ENCODE measurements at places on chromosomes 2 and 18. TPM values are rescaled to one million over a fixed set of nuclear protein-coding genes. Genes with fewer than 3 reads are reported as not detected.

Gene ASPRV1
- 4.3 TPM for total RNA-seq

Gene FABP1
- not detected for total RNA-seq

Gene ZNF521
- 99.6 TPM for total RNA-seq

Gene LRP1B
- 9.5 TPM for total RNA-seq

Gene SERPINB4
- total RNA-seq: not detected

Gene GCKR
- not detected for total RNA-seq

Gene CNTNAP5
- 16.3 TPM for total RNA-seq

Gene ALPG
- total RNA-seq: not detected

Gene ADAM23
- total RNA-seq: 9.5 TPM

Gene PID1
- 31.1 TPM for total RNA-seq

Gene FKBP7
- total RNA-seq: 48.4 TPM

Gene MAB21L4
- 0.77 TPM for total RNA-seq

Gene ANO7
- total RNA-seq: 1.4 TPM

Gene CELF4
- total RNA-seq: 41.2 TPM
